ENCODE measurements at places on chromosomes 2 and 18.

DNA sequence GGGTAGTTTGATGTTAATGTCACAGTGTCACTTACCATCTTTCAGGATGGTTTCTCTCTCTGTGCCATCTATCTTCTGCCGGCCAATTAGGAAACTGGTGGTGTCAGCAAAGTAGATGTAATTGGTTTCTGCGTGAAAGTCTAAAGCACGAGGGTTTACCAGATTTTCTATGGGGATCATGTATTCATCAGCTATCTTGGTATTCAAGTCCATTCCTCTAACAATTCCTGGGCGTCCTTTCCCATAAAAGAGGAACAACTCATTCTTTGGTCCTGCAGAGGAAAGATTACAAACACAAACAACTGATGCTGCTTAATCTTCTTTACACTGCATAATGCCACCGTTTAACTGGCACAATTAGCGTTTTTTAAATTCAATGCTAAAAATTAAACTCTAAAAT is 1081.9 kb downstream of the LRP1B start:
- no peak for DNase-seq

DNA sequence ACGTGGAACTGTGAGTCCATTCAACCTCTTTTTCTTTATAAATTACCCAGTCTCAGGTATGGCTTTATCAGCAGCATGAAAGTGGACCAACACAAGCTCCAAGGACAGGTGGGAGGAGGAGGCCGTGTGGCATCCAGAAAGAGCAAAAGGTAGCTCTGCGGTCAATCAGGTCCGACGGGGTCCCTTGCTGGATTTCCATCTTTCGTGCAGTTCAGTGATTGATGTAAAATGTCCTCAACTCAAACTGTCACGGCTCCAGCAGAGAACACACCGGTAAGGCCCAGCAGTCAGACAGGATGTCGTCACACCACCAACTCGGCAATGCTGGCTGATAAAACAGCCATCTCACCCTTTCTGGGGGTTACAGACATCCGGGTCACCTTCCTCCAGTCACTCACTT is 123.3 kb downstream of the PXDN start:
- DNase-seq, result no peak

DNA sequence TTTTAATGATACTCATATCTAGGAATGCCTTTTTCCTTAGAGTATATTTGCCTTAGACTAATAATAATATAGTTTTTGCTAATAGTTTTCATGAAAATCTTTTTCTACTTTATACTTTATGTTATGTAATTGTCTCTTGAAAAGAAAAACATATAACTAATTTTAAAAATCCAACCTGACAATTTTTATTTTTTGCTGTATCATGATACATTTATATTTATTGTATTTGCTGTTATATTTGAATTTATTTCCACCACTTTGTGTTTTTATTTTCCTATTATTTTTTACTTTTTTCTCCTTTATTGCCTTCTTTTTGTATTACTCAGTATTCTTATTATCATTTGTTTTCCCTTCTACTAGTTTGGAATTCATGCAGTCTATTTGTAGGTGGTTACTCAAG is 85.4 kb downstream of the MBD5 start:
- no peak for DNase-seq

DNA sequence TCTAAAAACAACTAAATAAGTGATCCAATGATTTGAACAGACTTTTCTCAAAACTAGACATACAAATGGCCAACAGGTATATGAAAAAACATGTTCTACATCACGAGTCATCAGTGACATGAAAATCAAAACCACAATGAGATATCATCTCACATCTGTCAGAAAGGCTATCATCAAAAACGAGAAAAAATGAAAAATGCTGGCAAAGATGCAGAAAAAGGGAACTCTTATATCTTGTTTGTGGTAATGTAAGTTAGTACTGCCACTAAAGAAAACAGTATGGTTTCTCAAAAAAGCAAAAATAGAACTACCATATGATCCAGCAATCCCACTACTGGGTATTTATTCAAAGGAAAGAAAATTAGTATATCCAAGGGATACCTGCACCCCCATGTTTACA is 255.3 kb upstream of the FBXO11 start:
- DNase-seq, result no peak

GRCh38 chr2:168096158-168096557 is 151.2 kb downstream of the STK39 start:
- no peak for DNase-seq

- peak; percentile 22 for DNase-seq
Observed at GRCh38 chr18:49944663-49945062, 131.3 kb upstream of the ACAA2 start.

GRCh38 chr2:102053096-102053495 is 61.3 kb downstream of the IL1R2 start:
- DNase-seq, result no peak

DNA sequence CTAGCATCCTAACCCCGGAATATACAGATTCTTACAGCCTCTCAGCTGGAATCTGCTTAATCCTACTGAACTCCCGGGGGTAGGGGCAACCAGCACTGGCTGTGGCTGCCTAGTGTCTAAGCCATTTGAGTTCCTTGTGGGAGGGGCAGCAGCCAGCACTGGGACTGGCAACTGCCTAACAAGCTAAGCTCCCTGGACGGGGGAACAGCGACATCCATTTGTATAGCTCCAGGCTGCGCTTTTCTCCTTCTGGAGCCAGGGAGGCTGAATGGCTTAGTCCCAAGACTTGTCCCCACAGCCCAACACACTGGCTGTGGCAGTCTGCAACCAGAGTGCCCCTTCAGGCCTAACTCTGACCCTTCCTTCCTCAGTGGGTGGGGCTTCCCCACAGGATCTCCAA is 787.2 kb downstream of the METTL4 start:
- no peak for DNase-seq

DNA sequence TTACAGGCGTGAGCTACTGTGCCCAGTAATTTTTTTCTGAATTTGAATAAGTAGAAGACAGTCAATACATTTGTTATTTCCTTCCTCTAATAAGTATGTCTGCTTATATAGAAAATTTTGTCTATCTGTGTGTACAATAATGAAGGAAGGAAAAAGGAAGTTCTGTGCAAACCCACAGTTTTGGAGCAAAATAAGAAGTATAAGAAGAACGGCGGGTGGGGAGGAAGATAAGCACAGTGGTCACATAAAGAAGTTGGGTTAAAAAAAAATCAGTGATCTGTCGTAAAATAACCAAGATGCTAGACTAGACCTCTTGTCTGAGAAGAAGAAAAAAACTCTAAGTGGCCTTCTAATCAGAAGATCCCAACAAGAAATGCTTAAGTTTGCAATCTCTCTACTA is 20.2 kb downstream of the MGAT4A start:
- no peak for DNase-seq

- DNase-seq, result no peak
Observed at GRCh38 chr2:63078852-63079606, 28.4 kb downstream of the OTX1 start.

GRCh38 chr2:24435391-24436316 is 55.4 kb upstream of the NCOA1 start:
- DNase-seq, result peak; percentile 62

DNA sequence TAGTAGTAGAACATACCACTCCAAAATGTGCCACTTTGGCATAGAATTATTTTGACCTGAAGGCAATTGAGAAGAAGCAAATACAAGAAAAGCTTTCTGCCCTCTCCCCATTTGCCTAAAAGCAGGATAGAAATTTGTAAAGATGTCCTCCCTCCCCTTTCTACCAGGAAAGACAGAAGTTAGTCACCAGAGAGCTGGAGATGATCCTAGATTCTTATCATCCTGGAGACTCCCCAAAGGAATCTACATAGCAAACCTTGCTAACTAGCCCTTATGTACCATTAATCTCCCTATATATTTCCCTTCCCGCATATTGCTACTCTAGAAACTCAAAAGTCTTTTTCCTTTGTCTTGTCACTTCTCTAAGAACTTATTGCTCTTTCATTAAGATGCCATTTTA is 12.6 kb upstream of the TMEM37 start:
- no peak for DNase-seq

DNA sequence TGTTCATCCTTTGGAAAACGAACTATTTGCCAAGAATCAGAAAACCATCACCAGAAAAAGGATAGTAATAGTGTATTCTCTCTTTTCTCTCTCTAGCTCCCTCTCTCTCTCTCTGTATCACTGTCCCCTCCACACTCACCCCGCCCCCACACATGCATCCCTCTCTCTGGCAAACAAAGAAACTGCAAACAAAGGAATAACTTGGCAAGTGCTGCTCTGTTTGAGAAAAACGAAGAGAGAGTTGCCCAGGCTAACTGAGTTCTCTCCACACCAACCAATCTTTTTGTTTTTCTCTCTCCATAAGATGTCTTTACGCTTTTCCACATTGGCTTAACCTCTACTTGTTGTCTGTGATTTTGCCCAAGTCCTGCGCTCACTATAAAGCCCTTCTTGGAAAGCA is 316.2 kb downstream of the EPHA4 start:
- DNase-seq, result no peak

DNA sequence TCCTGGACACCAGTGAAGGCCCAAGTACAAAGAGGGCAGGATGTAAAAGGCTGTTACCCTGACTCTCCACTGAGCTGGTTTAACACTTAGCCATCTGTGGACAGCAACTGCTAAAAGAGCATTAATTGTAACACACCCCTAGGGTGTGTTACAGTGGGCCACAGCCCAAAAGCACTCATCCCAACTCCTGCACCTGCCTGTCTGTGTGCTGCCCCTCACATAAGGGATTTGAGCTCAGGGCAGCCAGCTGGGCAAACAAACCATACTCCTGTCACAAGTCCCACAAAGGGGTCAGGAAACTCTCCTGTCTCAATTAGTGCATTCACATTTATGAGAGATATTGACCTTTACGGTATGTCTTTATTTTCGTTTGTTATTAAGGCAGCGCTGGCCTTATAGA is 833.1 kb upstream of the NXPH2 start:
- DNase-seq, result no peak

DNA sequence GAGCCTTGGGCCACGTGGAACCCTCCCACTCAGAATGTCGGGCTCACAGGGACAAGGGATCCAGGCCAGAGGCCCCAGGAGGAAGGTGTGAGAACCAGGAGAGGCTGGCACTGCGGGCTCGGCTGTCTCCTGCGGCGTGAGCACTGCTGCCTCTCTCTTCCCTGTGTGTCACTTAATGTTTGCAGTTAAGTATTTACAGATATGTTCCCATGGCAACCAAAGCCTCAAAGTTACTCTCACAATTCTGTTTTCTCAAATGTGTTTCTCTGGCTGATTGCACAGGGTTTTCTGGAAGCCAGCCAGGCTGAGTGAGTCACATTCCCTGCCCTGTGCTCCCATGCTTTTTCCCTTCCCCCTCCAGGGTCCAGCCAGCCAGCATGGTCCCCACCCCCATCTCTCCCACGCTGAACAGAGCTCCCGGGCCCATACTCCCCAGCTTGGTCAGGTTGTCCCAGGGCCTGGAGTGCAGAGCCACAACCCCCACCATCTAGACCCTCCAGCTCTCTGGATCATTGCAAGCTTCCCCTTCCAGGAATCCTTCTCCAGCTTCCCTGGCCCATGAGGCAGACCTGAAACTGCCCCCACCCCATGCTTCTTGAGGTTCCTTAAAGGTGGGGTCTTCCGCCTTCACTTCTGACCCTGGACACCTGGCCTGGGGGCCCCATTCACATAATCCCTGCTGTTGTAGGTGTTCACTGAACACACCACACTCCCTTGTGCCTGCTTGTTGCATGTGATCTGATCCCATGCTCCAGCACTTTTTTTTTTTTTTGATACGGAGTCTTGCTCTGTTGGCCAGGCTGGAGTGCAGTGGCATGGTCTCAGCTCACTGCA is 265.9 kb downstream of the CELF4 start:
- peak; percentile 92 for DNase-seq

- DNase-seq, result no peak
Observed at GRCh38 chr2:121175326-121175725, 109.7 kb downstream of the TFCP2L1 start.

- DNase-seq, result no peak
Observed at GRCh38 chr2:147924647-147925046, 79.8 kb downstream of the ACVR2A start.

DNA sequence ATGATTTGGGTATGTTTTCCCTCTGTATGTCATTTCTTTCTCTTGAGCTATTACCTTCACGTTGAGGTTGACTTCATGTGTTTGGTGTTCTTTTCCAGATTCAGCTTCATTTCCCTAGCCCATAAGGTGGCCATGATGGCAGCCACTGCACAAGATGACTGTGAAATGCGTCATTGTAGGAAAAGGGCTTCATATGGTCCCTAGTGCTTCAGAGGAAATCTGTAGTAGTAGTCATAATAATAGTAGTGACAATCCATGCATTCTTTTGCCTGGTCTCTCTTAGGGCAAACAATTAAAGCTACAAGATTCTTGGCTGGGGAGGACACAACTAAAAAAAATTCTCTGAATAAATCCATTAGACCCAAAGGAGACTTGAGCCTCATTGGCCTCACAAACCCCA is 28.4 kb downstream of the AOX1 start:
- no peak for DNase-seq

DNA sequence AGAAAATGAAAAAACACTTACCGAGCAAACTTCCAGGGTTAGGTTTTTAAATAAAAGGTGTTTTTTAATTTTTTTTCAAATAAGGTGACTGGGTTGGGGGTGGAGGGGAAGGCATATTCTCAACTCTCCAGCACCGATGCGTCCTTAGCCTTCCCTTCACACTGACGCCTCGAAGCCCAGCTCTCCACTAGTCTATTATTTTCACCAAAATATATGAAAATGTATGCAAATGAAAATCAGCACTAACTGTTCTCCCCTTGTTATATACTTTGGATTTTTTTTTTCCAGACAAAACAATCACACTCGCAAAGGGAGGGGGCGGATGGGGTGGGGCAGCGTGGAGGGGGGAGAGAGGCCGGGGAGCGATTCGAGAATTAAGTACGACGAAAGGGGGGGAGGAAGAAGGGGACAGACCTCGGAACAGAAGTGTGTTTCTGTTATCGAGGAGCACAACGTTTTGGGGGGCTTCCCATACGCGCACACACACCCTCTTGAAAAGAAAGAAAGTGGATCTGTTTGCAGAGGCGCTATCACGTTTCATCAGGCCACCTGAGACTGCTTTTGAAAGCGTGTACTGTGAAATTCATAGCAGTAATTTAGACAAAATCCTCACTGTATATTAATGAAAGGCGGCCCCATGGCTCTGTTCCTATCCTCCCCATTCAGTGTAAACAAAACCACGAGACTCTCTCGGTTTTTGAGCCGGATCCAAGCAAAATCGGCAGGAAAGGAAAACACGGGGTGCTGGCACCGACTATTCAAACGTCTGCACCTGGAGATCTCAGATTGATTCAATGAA is 2.4 kb upstream of the POU3F3 start:
- DNase-seq, result no peak

GRCh38 chr2:150484461-150485021 is 2.9 kb downstream of the RND3 start:
- no peak for DNase-seq
